ENCODE measurements at places on chromosomes 16 and 17.

DNA sequence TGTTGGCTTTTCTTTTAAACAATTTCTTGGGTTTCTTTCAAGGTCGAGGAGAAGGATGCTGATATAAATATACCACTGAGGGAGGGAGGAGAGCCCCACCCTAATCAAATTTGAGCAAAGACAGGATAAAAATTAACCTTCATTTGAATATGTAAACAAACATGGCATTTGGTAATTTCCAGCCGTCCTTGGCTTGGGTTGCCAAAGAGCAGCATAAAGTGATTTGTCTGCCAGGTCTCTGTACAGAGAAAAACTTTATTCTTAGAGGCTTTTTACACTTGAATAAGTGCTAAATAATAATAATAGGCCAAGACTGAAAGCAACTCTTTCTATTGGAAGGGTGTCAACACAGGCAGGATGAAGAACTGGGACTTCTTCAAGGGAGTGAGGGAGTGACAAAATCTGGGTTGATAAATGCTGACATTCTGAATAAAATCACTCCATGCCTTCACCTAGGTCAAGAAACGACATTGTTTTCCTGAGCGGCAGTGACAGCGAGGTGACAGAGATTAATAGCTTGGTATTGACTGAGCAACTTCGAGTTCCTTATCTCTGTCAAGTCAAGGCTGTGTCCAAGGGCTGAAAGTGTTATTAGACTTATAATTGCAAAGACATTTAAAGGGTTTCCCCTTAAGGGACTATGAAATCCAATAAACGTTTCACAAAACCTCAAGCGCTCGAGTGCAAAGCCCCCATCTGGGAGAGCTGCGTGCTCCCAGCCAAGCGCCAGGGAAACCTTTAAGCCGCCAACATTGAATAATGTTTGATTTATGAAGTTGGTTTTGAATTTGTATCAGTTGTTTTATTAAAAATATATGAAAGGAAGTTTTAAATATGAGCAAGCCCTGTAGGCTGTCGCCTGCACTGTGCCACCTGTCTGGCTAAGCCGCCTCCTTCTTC, 269.5 kb upstream of the N4BP1 start:
- no peak for DNase-seq

GRCh38 chr16:56649820-56650219, 1.9 kb upstream of the MT1B start:
- no peak for DNase-seq

DNA sequence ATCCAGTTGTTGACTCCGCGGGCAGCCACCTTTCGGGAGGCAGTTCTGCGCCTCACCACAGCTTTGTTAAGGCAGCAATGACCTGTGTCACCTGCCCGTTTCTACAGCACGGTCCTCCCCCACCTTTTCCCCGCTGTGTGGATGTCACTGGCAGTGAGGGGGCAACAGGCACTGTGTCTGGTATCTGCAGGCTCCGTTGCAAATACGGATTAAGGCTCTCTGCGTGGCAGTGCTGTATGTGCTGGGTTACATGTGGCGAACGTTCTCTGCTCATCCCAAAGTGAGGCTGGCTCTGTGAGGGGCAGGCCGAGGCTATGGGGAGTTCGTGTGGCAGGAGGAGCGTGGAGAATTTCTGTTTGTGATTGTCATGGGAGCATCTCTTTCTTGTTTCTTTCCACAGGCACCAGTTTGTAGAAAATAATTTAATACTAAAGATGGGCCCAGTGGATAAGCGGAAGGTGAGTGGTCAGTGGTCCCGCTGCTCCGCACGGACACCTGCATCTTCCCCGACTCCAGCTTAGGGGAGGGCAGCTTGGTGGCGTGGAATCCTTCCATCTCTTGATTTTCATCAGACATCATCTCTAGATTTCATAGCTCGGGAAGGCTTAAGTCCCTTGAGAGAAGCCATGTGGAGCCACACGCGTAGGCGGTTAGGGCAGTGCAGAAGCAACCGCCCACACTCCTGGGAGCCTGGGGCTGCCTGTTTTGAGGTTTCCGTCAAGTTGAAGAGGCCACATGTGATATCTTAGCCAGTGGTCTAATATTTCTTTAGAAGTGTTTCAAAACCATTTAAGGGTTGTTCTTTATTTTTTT, 57.8 kb downstream of the PDPK1 start:
- DNase-seq, result no peak

GRCh38 chr16:68035227-68035626, 12.1 kb downstream of the DUS2 start:
- no peak for DNase-seq

- no peak for DNase-seq
Measured at GRCh38 chr16:86783636-86784626, 205.6 kb downstream of the FOXL1 start.

- DNase-seq, result peak; percentile 32
Measured at GRCh38 chr17:78933025-78933958, 8.1 kb upstream of the TIMP2 start.

GRCh38 chr16:53932975-53933374, 229.0 kb downstream of the FTO start:
- DNase-seq, result no peak

GRCh38 chr16:28261942-28262341, 30.4 kb upstream of the SBK1 start:
- DNase-seq, result no peak

DNA sequence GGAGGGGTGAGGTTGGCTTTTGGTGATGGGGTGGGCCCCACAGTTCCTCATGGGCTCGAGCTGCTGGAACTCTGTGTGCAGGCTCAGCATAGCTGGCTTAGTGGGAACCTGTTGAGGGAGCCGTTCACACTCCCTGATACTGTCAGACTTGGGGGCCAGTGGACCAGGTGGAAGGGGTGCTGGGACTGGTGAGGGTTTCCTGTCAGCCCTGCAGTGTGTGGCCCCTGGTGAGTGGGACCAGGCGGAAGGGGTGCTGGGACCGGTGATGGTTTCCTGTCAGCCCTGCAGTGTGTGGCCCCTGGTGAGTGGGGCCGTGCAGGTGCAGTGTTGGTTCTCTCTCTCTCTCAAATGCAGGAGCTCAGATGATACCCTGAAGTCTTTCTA, 45.1 kb upstream of the ZNF750 start:
- DNase-seq, result peak; percentile 60

DNA sequence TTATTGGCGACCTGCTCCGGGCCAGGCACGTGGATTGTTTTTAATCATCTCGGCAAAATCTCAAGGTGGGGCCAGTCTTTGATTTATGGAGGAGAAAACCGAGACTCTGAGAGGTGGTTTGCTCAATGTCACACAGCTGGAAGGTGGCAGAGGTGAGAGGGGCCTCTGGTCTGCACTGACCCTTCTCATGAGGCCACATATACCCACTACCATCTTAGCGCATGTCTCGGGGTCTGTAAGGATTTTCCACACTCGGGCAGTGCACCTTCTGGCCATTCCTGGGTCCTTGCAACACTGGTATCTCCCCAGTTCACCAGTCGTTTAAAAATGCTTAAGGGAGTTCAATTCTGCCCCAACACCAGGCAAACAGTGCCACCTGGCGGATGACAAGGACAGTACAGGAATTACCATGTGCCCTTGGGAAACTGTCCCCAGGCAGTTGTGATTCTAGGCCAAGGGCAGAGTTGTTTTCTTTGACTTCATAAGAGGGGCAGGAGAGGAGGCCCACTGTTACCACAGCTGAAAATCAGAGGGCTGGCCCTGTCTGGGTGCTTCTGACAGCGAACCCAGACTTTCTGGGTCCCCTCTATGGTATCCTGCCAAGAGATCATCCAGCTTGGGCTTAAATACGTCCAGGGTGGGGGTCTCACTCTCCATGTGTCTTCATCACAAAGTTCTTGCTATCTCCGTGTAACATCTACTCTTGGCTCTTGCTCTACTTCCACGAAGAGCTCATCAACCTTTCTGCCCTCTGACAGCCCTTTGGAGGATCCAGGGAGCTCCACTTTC, 39.4 kb upstream of the RAI1 start:
- DNase-seq, result peak; percentile 65
